Esophagus squamous epithelium (tissue), 5 donors: ENCODE measurements at places on chromosomes 2 and 18. TPM values are rescaled to one million over a fixed set of nuclear protein-coding genes. Genes with fewer than 3 reads are reported as not detected.

Gene TMEM200C
- total RNA-seq: 0.04 TPM

Gene POTEJ
- total RNA-seq: not detected

Gene HOXD13
- not detected for total RNA-seq

Gene WDR35
- 7.2 TPM for total RNA-seq

Gene TNFRSF11A
- 3.5 TPM for total RNA-seq

Gene VWC2L
- not detected for total RNA-seq

Gene PCARE
- total RNA-seq: not detected

Gene CREG2
- total RNA-seq: 2.5 TPM

Gene COL4A4
- 0.40 TPM for total RNA-seq

Gene SCTR
- total RNA-seq: not detected

Gene CD8B2
- 0.23 TPM for total RNA-seq

DNA sequence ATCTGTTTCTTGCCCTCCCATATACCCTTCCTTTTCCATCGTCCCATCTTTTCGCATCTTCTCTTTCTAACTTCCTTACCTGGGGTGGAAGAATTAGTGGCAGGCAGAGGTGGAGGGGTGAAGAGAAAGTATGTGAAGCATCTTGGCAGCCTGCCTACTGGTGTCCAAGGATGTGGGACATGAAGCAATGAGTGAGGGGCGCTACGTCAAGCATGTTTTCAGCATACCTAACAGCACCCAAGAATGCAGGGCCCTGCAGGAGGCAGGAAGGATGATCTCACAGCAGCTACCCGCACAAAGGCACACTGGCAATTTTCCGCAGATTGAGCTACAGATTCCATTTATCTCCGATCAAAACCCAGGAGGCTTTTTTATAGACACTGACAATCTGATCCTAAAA lies 42.2 kb downstream of the METTL4 start:
- no peak for DNase-seq

- DNase-seq: no peak
Measured at GRCh38 chr18:45792506-45793263, 32.8 kb upstream of the SIGLEC15 start.

DNA sequence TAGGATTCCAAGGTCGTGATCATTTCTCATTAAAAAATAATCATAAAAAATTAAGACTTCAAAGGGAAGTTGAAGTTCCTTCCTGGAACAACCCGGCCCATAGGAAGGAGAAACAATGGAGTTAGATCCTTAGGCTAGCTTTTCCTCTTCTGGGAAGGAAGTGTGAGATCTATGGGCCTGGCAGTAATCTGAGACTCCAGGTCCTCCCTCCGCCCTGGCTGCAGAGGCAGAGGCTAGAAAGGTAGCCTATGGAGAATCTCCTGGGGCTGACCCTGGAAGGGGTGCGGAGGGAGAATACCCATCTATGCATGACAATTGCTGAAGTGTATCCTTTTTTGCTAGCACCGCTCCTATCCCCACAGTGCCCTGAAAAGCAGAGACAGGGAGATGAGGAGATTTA lies 37.9 kb downstream of the TRIB2 start:
- DNase-seq: no peak

DNA sequence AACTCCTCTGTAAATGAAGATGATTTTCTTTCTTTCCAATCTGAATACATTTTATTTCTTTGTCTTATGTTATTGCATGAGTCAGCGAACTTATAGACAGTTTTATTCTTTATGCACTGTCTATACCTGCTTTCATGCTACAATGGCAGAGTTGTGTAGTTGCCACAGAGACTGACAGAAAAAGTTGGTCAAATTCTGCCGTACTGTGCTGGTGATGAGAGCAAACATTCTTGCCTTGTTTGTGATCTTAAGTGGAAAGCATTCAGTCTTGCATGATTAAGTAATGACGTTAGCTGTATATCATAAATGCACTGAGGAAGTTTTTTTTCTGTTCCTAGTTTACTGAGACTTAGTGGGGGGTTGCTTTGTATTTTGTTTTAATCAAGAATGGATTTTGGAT lies 32.9 kb downstream of the ZC3H15 start:
- no peak for DNase-seq

DNA sequence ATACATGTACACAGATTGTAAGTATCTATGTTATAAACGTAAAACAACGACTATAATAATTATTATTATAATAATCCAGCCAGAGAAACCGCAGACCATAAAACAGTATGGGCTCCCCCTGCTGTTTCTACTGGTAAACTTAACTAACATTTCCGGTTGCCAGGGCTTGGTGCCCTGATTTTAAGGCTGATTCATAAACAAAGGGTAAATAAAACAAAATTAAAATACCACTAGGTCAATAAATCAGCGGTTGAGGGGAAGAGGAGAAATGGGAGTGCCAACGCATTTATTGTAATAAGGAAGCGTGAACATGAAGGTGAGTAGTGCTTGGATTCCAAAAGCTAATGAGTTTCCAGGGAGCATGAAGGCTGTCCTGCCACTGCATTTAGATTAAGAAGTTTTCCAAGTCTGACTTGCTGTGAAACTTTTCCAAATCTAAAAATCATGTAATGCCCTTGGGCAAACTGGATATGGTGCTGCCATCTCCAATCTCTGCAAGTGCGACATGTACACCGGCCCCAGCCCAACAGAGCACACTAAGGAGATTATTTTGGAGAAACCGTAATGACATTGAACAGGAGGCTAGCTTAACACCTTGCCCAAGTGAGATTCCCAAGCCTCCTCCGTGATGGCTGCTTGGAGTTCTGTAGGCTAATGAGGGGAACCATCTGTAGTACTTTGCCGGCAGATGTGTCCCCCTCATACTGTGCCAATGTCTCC lies 50.7 kb upstream of the HNRNPA3 start:
- DNase-seq: no peak

GRCh38 chr2:171703574-171704347 lies 16.5 kb downstream of the DYNC1I2 start:
- no peak for DNase-seq

DNA sequence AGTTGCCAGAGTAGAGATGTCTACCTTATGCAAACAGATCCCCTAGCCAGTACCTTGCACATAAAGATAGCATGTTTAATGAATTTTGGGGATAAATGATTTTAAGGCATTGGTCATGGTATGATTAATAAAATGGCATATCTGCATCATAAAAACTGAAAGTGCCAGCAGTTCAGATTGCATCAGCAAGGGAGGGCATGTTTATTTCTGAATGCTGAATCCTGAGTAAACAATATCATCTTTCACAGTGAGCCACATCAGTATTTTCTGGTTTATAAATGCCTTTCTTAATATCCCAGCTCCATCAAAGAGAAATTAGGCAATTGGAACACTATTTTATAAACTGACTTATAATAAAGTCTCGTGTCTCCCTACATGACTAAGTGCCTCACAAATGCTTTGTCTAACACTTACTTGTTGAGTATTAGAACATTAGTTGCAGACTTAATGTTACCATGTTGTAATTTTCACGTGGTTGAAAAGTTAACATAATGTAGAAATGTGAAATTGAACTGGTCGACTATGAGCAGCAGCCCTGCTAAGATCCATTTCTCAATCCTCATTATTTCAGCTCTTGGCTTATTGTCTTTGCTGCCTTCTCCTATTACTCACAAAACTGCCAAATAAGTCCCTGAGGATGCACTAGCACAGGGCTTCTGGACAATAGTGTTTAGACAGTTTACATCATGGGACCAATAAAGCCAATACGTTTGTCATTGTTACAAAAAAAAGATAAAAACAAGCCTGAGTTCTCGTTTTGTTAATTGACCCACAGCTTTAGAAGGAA lies 48.0 kb downstream of the LANCL1 start:
- DNase-seq: no peak

DNA sequence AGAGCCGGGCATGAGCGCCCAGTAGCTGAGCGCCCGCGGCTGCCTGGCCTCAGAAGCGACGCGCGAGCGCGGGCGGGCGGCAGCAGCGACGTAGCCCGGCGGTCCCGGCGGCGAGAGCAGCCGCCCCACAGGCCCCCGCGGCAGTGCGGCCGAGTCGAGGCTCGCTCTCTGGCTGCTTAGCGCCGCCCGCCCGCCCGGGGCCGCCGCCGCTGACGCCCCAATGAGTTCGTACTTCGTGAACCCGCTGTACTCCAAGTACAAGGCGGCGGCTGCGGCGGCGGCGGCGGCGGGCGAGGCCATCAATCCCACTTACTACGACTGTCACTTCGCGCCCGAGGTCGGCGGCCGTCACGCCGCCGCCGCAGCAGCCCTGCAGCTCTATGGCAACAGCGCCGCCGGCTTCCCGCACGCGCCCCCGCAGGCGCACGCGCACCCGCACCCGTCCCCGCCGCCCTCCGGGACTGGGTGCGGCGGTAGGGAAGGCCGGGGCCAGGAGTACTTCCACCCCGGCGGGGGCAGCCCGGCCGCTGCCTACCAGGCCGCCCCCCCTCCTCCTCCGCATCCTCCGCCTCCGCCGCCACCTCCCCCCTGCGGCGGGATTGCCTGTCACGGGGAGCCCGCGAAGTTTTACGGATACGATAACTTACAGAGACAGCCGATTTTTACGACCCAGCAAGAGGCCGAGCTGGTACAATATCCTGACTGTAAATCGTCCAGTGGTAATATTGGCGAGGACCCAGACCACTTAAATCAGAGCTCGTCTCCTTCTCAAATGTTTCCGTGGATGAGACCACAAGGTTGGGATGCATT lies 847 bp downstream of the HOXD8 start:
- no peak for DNase-seq

DNA sequence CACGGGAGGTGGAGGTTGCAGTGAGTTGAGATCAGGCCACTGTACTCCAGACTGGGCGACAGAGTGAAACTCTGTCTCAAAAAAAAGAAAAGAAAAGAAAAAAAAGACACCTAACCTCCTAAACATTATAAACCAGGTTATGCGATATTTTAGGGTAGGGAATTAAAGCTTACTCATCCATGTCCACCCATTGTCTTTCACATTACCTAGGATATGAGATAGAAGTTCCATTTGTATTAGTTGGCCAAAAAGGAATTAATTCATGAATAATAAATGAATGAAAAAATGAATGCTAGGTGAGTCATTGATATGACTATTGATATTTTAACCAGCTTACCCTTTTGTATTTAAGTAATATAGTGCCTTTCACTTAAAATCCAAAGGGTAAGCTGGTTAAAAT lies 132.9 kb downstream of the FAM161A start:
- DNase-seq: no peak

- DNase-seq: no peak
Measured at GRCh38 chr2:3033315-3033714, 344.3 kb downstream of the EIPR1 start.

DNA sequence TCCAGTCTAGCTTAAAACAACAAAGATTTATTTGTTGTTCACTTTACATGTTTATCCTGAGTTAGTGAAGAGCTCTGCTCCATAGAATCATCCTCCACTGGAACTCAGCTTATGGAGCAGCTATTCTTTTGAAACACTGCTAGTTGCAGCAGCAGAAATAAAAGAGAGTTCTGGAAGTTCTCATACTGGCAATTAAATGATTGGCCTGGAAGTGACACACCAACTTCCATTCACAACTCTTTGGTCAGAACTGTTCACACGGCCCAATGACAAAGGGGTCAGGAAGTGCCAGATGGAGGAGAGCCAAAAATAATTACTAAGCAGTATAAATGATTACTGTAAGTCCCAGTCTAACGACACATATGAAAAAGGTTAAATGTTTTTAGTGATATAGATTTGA lies 39.1 kb downstream of the FBXO11 start:
- DNase-seq: no peak

GRCh38 chr2:47161475-47161874 lies 6.4 kb upstream of the STPG4 start:
- DNase-seq: no peak

GRCh38 chr2:43605079-43605655 lies 9.3 kb upstream of the THADA start:
- DNase-seq: no peak

DNA sequence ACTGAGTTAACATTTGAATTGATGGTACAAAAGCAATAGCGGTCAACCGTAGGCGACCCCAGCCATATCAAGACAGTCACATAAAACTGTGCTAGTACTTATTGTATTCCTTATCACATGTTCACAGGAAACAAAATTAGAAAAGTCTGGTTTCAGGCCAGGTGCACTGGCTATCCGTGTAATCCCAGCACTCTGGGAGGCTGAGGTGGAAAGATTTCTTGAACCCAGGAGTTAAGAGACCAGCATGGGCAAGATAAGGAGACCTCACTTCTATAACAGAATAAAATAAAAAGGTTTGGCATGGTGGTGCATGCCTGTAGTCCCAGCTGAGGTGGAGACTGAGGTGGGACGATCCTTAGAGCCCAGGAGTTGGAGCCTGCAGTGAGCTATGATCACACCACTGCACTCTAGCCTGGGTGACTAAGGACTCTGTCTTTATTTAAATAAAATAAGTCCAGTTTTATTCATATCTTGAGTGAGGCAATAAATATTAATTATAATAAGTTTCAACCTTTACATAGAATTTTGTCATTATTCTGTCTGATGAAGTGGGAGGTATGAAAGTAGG lies 84.1 kb upstream of the RGPD4 start:
- DNase-seq: no peak

- no peak for DNase-seq
Measured at GRCh38 chr2:17319090-17319489, 199.2 kb downstream of the RAD51AP2 start.

- no peak for DNase-seq
Measured at GRCh38 chr2:210399440-210400041, 77.0 kb downstream of the LANCL1 start.

- DNase-seq: no peak
Measured at GRCh38 chr2:3107567-3107966, 270.1 kb downstream of the EIPR1 start.

GRCh38 chr2:206368933-206369569 lies 74.3 kb upstream of the ADAM23 start:
- no peak for DNase-seq

DNA sequence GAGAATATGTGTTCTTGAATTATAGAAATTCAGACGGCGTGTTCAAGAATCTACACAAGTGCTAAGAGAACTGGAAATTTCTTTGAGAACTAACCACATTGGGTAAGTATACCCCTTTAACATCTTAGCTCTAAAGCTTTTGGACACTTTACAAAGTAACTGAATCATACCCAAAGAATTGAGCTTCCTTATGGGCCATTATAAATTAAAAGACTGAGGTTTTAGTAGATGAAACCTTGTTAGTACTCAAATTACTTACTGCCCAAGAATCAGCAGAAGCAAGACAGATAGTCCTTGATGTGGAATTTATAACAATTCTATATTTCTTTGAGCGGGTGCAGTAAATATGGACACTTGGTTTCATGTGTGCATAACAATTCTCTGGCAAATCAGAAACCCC lies 168.3 kb downstream of the PRPF40A start:
- no peak for DNase-seq

DNA sequence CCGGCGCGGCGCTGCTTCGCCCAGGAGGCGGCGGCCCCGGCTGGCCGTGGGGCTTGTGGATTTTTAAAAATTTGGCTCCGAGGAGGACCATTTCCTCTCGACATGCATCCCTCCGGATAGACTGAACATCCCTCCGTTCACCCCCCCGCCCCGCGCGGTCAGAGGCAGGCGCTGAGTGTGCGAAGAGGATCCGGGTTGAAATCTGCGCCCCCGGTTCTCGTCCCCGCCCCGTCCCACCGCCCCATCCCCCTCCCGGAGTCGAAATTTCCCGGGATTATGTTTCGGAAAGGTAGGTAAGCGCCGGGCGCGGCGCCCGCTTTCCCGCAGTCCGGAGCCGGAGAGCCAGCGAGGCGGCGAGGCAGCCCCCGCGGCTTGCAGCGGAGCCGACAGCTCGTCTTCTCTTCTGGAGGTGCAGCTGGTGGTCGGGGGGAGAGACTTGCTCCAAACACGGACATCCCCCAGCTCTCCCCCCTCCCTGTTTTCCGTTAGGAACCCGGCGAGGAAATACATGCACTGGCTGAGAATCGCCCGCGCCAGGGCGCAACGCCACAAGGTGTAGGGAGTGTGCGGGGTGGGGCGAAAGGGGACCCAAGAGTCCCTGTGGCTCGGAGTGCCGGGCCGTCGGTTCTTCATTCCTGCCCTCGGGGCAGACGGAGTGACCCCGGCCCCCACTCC lies at the start of gene PRKCE:
Gene PRKCE, plus strand, starts transcription at position 261 of the 675 bp plus-strand sequence.
- DNase-seq: peak; percentile 17
